C1 segment of cervical spinal cord (tissue), 14 donors: ENCODE measurements at places on chromosomes 4 and X.
A peak's percentile ranks its signal among the peaks of the same experiment; 100 is the strongest.

DNA sequence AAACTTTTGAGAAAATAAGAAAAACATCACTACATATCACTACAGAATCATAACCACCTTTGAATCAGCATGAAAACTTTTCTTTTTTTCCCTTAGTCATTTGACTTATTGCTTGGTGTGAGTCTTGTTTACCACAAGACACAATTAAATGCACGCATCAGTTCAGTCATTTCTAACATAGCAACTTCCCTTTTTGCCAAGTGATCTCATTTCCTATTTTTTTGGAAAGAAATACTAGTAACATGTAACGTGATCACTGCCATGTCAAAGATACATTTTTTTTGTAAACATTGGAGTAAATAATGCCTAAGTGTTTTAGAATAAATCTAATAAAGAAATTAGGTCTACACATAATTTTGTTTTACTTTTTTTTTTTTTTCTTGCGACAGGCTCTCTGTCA is 5.1 kb upstream of the CXCL8 start:
- DNase-seq, result no peak

- peak; percentile 5 for DNase-seq
Observed at GRCh38 chr4:74038425-74039314, at the start of gene CXCL3. TSS of gene CXCL3 (minus strand) at chr4:74038689. CDS start at chr4:74038611, 78 bp downstream.

DNA sequence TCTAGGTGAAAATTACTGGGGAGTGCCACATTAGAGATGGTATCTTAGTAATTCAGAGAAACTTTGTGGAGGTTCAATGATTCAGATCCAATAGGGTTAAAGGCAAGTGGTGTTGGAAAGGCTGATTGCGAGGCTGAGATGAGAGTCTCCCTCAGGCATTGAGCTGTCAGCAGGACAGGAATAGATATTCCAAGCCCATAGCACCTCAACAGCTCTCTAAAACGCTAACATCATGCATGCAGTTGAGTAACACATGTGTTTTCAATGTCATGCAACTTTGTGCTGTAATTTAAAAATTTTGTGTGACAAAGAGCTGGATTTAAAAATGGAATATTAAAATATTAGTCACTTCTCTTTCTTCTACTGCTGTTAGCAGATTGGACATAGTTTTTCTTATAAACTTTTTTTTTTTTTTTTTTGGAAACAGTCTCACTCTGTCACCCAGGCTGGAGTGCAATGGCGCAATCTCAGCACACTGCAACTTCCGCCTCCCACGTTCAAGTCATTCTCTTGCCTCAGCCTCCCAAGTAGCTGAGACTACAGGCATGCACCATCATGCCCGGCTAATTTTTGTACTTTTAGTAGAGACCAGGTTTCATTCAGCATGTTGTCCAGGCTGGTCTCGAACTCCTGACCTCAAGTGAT is 173.5 kb upstream of the C1QTNF7 start:
- no peak for DNase-seq

DNA sequence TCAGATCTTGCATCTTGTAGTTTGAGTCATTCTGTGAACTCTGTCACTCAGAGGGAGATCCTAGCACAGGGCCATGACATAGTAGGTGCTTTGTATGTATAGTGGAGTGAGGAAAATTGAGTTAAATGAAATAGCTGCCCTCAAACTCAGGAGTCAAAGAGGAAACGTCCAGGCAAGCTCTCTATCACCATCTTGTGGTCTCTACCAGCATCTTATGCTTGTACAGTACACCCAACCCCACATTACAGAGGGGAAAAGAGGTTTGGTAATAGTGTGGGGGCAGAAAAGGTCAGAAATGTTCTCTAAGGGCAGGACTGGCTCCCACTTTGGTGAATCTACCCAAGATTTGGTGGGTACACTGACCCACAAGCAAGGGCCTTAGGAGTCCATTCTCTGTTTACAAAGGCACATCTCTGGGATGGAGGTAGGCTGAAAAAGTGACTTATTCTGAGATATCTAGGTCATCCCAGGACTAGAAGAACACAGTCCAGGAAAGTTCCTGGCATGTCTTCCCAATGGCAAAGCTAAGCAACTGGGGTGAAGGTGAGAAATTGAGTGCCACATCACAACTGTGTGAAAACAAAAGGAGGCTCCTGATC is 131.8 kb downstream of the OR13H1 start:
- no peak for DNase-seq

DNA sequence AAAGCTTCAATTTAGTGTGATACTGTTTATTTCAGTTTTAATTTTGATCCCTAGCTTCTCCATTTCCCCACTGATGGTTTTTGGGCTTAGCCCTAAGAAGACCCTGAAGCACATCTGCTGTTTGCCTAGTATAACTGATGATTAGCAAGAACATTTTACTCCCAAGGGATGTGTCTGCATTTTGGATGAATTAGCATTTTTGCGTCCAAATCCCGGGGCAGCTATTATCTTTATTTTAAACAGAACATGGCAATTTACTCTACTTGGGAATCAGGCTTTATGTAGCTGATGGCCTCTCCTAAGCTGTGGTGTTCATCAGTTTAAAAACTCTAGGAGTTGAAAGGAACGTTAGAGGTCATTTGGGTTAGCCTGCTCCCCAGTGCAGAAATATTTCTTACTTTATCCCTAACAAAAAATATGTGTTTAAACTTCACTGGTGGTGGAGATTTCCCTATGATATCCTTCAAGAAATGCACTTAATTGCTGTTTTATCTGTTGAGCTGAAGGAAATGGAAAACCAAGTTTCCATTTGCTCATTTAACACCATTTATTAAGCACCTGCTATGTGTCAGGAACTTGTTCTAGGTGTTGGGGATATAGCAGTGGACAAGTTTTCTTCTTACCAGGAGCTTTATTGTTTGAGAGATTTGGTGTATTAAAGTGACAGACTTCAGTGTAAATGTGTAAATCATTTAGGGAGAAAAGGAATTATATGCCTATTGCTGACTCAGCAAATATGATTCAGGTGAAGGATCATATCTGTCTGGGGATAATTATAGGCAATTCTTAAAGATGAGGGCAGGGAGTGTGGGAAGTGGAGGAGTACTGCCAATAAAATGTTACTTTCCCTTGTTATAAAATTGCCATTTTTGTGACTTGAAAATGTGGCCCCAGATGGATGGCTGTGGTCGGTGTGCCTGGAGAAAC is 3.4 kb downstream of the SEPTIN11 start:
- no peak for DNase-seq

GRCh38 chr4:169818063-169818679 is 60.4 kb upstream of the HPF1 start:
- DNase-seq, result no peak

DNA sequence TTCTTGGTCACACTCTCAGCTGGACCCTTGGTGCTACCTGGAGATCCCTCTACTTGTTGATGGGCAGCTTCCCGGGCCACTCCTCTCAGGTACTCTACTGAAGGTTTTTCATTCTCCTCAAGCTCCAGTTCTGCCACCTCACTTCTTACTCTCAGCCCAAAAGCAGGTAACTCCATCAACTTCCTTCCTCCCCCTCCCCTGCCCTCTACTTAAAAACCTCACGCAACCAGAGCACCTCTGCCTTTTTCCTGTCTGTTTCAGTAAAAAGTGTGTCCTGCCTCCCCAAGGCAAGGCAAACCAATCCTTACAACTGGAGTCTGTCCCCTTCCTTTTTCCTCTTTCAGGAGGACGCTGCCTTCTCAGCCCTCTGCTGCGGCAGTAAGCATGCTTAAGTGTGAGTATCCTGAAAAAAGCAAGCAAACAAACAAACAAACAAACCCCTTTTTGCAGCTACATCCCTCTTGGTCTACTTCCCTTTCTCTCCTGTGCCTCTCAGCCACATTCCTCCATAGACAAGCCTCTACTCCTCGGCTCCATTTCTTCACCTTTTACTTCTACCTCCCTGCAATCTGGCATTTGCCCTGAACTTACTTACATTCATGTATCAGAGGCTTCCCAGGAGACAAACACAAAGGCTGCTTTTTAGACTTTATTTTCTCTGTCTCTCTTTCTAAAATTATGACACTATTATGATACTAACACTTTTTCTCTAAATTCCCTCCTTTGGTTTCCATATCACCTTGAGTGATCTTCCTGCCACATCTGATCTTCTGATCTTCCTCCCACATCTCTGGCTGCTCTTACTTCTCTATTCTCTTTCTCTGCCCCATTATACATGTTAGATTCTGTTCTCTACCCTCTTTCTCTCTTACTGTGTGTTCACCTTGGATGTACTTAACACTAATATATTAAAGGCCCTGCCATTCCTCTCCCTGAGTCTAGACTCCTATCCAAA is 5.4 kb downstream of the ALPK1 start:
- no peak for DNase-seq

DNA sequence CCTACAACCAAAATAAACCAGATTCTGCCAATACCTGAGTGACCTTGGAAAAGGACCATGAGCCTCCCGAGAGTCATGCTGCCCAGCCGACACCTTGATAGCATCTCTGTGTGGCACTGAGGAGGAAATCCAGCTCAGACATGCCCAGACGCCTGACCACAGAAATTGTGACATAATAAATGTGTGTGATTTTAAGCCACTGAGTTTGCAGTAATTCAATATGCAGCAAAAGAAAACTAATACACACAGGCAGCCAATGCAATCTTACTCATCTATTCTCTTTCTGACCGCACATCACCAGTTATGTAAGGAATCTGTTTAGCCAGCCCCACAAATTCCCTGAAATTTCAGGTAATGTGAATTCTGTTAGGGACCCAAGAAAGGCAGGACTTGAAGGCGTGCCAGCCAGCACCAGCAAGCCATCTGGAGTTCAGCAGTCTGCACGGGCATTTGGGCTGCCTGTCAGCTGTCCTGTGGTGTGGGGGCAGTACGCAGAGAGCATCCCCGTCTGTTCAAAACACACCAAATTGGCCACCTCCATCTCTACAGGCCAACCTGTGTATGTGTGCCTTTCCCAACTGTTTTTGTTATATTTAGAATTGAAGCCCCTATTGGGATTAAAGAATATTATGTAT is 176.4 kb downstream of the NLGN4X start:
- no peak for DNase-seq

- DNase-seq, result no peak
Observed at GRCh38 chrX:24398766-24399165, 38.3 kb downstream of the SUPT20HL1 start.

GRCh38 chr4:95596676-95597075 is 47.9 kb upstream of the UNC5C start:
- no peak for DNase-seq

GRCh38 chr4:73193155-73193554 is 65.4 kb downstream of the ANKRD17 start:
- no peak for DNase-seq

GRCh38 chrX:72100824-72101351 is 30.8 kb downstream of the RTL5 start:
- no peak for DNase-seq

GRCh38 chr4:7792616-7793015 is 147.0 kb downstream of the AFAP1 start:
- no peak for DNase-seq

GRCh38 chr4:70371987-70372386 is 10.9 kb upstream of the SMR3B start:
- no peak for DNase-seq

DNA sequence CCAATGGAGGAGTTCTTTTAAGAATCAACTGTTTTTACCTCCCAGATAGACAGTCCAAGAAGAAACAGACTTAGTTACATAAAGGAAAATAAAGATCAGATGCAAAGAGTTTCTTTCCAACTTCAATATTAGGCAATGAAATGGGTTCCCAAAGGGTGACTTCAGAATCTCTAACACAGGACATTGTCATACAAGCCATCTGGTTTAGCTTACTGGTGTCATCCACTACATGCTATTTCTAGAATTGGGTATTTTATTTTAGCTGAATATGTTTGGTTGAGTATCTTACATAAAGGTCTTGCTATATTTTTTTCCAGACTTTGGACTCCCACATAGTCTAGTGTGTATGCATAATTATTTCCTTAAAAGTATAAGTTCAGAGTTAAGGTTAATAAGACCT is 162.1 kb upstream of the SLC7A11 start:
- DNase-seq, result no peak

- DNase-seq, result no peak
Observed at GRCh38 chr4:38762560-38762959, 20.2 kb downstream of the TLR10 start.

- DNase-seq, result no peak
Observed at GRCh38 chrX:10922159-10922558, 189.0 kb upstream of the HCCS start.

- no peak for DNase-seq
Observed at GRCh38 chr4:184817494-184818215, 8.1 kb downstream of the ACSL1 start.

GRCh38 chr4:8400632-8401325 is 39.7 kb downstream of the ACOX3 start:
- no peak for DNase-seq

- DNase-seq, result no peak
Observed at GRCh38 chr4:2049381-2049780, 9.7 kb upstream of the NAT8L start.

DNA sequence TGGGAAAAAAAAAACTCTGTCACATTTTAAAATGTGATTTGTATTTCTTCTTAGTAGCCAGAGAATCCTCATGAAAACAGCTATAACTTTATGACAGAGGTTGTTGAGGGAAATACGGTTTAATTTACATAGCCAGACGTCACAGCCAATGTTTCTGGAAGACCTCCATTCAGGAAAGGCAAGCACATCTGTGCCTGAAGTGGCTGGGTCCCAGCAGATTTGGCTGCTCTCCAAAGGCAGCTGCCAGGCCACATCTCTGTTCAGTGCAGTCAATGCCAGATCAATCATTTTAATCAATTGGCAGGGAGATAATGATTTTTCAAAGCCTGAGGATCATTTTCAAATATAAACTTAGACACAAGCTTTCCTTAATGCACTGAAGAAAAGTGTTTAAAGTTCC is 86.5 kb upstream of the ZIC3 start:
- DNase-seq, result no peak

- DNase-seq, result no peak
Observed at GRCh38 chr4:84394386-84394785, 104.7 kb downstream of the NKX6-1 start.

- DNase-seq, result no peak
Observed at GRCh38 chr4:95232358-95233156, 316.2 kb downstream of the UNC5C start.

GRCh38 chrX:103338663-103339062 is 8.6 kb downstream of the TCEAL7 start:
- DNase-seq, result no peak

- DNase-seq, result no peak
Observed at GRCh38 chr4:141567326-141567915, 69.0 kb upstream of the IL15 start.

GRCh38 chr4:7396186-7396910 is 38.4 kb downstream of the PSAPL1 start:
- no peak for DNase-seq

GRCh38 chrX:111914398-111915090 is 38.6 kb downstream of the TRPC5OS start:
- no peak for DNase-seq

- no peak for DNase-seq
Observed at GRCh38 chrX:106415276-106415895, 196.4 kb upstream of the RADX start.

GRCh38 chrX:131818297-131818936 is 204.7 kb upstream of the STK26 start:
- no peak for DNase-seq
